Foreskin keratinocyte (primary cell): ENCODE measurements at places on chromosomes 7 and 10. TPM values are rescaled to one million over a fixed set of nuclear protein-coding genes. Genes with fewer than 3 reads are reported as not detected.

Gene KCNIP2
- total RNA-seq: 0.42 and 0.44 TPM in 2 replicates

Gene NAMPT
- 57.6 and 62.3 TPM in 2 replicates for total RNA-seq

GRCh38 chr10:132827861-132828539 is 42.1 kb upstream of the NKX6-2 start:
- no peak for DNase-seq

GRCh38 chr10:75596930-75597620 is 165.7 kb downstream of the LRMDA start:
- no peak for DNase-seq

- no peak for DNase-seq
These were observed 1.2 kb downstream of the DENND10 start for GRCh38 chr10:119105155-119105554.

DNA sequence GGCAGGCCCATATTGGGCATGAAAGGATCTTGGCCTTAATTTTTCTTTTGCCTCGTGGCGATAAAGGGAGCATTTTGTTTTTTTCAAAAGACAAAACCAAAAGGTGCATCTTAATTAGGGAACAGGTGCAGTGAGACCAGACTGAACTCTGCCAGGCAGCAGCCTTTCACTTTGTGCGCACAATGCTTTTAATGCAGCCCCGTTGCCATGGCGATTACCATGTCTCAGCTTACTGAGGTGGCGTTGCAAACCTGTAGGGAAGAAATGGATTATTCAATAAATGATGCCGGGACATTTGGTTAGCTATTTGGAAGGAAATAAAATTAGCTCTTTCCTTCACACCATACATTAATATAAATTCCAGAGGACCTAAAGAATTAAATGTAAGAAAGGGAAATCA is 61.9 kb downstream of the MYL10 start:
- no peak for DNase-seq

GRCh38 chr10:99526861-99527504 is 5.8 kb upstream of the NKX2-3 start:
- DNase-seq: no peak

DNA sequence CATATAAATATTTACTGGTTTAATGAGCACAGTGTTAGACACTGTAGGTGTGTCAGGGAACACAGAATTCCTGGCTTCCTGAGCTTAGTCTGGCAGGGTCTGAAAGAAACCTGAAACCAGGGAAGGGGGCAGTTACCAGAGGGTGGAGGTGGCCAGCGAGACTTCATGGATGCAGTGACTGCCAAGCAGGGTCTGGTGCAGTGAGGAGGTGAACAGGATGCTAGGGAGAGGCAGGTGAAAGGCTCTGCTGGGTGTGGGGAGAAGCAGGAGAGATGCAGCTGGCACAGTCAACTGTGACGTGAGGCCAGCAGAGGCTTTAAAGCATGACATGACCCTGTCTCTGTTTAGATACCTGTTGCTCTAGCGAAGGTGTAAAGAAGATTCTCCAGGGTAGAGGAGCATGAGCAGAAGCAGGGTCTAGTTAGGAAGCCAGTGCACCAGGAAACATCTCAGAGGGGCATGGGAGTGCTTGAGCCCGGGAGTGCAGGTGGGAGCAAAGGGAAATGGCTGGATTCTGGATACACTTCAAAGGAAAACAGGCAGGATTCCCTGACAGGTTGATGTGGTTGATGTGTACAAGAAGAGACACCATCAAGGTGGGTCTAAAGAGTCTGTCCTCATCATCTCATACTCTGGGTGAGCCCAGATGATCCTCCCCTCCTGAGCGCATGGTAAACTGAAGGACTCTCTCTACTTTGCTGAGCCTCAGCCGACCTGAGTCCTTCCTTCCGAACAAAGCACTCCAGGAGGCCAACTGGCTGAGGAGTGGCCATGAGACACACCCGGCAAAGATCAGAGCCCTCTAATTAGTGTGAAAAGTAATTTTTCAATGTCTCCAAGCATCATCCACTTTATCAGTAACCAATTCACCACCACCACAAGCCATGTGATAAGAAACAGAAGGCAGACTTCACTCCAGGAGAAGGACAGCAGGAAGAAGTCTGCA is 186.8 kb downstream of the COBL start:
- no peak for DNase-seq

DNA sequence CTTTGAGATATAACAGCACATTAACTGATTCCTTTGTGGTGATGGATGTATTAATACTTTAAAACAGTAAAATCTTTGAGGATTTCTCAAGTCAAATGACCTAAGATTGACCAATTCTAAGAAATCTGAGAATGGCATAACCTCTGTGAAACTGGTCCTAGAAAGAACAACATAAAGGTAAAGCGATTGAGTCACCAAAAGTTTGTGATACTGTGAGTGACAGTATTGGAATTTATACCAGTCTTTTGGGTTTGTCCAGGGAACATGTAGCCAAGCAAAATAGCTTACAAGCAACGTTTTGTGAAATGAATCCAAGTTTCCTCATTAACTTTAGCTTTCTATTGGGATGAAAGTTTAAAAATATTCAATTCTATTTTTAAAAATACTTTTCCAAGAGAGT is 157.4 kb upstream of the TMEM196 start:
- no peak for DNase-seq

GRCh38 chr10:124509880-124510632 is 48.4 kb downstream of the LHPP start:
- DNase-seq: peak; percentile 40

GRCh38 chr7:45459476-45459875 is 114.7 kb upstream of the ADCY1 start:
- no peak for DNase-seq

GRCh38 chr7:127974446-127975035 is 56.7 kb downstream of the LRRC4 start:
- no peak for DNase-seq

DNA sequence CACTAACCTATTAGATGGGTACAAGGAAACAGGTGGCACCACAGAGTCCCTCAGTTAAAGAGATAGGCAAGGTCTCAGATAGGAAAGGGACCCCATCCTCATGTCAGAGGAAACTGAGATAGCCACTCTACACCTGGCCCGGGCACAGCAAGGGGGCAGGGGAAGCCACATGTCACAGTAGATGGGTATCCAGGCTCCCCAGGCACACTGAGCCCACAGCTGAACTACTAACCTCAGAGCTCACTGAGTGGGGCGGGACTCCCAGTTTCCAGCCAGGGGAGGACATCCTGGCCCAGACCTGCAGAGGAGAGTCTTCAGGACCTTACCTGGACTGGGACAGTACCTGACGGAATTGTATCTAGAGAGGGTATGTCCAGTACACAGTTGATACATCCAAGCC is 3.7 kb upstream of the CDHR1 start:
- no peak for DNase-seq

DNA sequence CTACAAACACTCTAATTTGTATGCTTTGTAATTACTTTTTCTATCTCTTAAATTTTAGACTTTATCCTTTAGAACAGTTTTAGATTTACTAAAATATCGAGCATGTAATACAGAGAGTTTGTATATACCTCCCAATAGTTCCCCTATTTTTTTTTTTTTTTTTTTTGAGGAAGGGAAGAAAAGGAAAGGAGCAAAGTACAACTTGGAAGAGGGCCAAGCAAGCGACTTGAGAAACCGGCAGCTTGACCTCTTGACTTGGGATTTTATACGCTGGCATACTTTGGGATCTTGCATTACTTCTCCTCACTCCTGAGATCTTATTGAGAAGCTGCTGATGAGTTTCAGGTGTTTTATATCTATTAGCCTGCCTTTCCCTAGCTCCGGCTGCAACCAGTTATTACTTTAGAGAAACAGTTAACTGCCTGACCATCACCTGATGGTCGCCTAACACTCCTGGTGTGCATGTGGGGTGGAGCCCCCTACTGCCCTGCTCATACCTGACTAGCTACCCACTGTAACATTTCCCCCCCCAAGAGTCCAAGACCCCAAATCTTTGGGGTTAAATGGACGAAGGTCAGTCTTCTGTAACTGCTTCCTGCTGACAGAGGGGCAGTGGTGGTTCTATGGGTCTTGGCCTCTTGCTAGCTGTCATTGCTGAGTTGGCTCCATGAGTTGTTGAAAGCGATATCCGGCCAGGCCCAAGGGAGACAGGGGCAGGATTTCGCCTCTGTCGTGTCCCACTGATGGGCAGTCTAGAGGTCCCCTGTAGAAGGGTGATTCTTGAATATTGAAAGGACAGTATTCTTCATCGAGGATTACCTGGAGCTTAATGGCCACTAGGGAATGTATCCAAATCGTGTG is 28.5 kb downstream of the MKLN1 start:
- DNase-seq: no peak

GRCh38 chr10:130967161-130967560 is 344.4 kb downstream of the TCERG1L start:
- no peak for DNase-seq

DNA sequence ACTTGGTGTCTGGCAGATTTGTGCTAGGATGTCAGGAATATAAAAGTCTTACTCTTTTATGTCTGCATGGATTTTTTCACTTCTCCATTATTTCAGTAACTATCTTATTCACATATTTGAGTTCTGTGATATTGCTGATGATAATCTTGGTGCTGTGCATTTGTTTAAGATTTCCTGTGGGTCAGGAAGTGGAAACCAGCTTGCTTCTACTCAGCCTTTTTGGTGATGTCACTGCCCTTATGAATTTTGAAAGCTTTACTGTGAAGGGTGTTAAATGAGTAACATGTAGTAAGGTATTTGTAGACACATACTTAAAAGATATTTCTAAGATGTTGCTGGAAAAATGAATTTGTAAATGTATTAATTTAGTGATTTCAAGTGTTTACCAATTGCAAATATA is 69.5 kb upstream of the VOPP1 start:
- DNase-seq: peak; percentile 66

GRCh38 chr10:114782666-114783065 is 38.9 kb upstream of the FHIP2A start:
- DNase-seq: no peak

DNA sequence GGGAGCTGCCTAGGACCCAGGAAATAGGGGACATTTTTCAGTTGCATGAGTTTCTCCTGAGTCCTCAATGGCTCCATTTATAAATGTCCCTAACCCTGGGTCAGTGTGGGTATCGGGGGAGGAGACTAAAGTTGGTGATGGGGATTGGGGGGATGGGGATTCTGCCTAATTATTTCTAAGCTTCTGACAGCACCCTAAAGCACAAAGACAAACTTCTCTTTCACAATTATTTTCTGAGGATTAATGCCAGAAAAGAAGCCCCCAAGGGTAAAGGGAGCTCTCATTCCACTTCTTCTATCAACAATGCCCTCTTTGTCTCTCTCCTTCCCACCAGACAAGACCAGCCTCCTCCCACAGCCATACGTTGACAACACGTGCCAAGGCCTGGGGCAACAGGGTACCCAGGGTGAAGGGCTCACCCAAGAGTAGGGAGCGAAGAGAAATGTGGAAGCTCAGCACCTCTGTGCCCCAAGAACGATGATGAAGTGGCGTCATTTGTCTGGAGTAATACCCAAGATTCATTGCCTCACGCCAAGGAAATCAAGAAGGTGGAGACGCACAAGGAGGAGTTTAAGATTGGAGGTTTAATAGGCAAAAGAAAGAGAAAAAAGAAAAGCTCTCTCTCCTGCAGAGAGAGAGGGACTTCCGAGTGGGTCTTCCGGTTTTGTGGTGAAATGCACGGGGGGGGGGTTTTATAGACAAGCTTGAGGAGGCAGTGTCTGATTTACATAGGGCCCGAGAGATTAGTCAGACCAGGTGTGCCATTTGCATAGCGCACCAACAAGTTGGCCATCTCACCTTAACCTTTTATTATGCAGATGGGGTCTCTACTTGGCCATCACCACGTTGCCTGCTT is 14.4 kb upstream of the GJC3 start:
- DNase-seq: no peak
